ENCODE measurements at places on chromosomes 2 and 18. TPM values are rescaled to one million over a fixed set of nuclear protein-coding genes. Genes with fewer than 3 reads are reported as not detected.

- no peak for DNase-seq
These were observed 83.6 kb downstream of the MRPS9 start for GRCh38 chr2:105121434-105121833.

GRCh38 chr18:59298871-59299270 lies 19.6 kb downstream of the CPLX4 start:
- no peak for DNase-seq

- DNase-seq = peak; percentile 34
These were observed 198.3 kb downstream of the PIEZO2 start for GRCh38 chr18:10950876-10951630.

GRCh38 chr2:85974390-85974789 lies 85.6 kb upstream of the ST3GAL5 start:
- no peak for DNase-seq

- no peak for DNase-seq
These were observed 31.9 kb upstream of the EML4 start for GRCh38 chr2:42137125-42137841.

- no peak for DNase-seq
These were observed 6.4 kb upstream of the RBM44 start for GRCh38 chr2:237791977-237792727.

GRCh38 chr2:205053827-205054410 lies 508.6 kb downstream of the PARD3B start:
- peak; percentile 19 for DNase-seq

DNA sequence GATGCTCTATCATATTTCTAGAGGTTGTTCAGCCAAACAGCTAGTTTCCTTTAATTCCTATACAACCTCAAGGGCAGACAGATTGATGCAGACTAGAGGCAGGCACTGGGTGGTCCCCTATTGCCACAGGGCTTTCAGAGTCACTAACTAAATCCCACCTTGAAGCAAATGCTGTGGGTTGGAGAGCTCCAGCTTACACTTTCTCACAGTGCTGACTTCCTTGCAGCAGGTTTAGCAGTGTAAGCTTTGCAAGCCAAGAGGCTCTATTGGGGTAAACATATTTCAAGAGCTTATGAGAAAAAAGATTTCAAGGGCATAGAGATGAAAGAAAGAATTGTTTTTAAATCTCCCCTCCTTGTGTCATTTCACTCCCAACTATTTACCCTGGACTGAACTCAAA lies 366.5 kb upstream of the CRIM1 start:
- no peak for DNase-seq

DNA sequence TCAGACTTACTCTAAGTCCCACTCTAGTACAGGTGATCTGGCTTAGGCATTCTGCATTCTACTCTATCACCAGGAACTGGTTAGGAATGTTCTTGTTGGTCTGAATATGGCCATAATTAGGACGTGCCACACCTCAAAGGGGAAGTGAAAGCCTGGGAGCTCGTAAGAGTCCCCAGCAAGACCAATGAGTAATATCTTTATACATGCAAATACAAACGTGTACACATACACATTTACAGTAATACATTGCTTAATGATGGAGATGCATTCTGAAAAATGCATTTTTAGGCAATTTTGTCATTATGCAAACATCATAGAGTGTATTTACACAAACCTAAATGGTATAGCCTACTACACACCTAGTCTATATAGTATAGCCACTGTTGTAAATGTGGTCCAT lies 19.5 kb upstream of the ERCC3 start:
- no peak for DNase-seq

DNA sequence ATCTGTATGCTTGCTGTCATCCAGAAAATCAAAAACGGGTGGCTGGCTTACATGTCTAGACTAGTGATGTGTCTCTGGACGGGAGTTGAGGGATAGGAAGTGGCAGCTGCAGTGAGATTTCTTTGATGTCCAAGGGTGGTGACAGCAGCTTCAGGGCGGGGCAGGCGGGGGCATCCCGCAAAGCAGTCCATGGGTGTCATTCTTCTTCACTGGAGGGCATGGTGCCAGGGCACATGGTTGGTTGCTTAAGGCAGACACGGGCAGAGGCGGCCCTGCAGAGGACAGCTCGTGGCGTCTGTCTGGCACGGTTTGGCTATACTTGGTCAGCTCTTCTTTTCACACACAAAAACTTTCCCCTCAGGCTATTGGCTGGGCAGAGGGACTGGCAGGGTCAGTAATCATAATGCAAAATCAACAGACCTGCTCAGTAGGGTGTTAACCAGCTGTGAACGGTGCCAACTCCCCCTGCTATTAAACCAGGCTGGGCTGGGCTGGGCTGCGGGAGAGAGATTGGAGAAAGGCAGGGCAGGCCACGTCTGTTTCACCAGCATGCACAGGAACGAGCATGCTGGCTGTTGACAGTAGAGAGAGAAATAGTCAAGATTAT lies 63.7 kb downstream of the COL4A3 start:
- no peak for DNase-seq

DNA sequence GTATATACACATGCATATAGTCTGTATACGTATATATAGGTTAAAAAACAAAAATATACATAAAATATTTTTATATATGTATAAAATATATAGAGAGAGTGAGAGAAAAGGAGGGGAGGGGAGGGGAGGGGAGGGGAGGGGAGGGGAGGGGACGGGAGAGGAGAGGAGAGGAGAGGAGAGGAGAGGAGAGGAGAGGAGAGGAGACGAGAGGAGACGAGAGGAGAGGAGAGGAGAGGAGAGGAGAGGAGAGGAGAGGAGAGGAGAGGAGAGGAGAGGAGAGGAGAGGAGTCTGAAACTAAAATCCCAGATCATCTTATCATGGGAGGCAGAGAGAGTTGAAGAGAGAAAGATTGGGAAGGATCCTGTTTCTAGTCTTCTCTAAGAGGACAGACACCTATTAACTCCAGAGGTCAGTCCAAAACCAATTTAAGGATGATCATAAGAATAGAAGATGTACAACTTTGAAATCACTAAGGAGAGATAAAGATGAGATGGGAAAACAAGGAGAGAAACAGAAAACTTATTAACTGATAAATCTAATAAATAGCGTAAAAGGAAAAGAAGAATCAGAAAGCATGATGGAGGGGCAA lies 195.4 kb downstream of the SRBD1 start:
- DNase-seq = no peak

- DNase-seq = no peak
These were observed 179.4 kb downstream of the INHBB start for GRCh38 chr2:120525056-120526046.

GRCh38 chr2:227908266-227909054 lies 37.0 kb downstream of the DAW1 start:
- no peak for DNase-seq

GRCh38 chr2:199460846-199461710 lies 3.3 kb upstream of the SATB2 start:
- DNase-seq = no peak

DNA sequence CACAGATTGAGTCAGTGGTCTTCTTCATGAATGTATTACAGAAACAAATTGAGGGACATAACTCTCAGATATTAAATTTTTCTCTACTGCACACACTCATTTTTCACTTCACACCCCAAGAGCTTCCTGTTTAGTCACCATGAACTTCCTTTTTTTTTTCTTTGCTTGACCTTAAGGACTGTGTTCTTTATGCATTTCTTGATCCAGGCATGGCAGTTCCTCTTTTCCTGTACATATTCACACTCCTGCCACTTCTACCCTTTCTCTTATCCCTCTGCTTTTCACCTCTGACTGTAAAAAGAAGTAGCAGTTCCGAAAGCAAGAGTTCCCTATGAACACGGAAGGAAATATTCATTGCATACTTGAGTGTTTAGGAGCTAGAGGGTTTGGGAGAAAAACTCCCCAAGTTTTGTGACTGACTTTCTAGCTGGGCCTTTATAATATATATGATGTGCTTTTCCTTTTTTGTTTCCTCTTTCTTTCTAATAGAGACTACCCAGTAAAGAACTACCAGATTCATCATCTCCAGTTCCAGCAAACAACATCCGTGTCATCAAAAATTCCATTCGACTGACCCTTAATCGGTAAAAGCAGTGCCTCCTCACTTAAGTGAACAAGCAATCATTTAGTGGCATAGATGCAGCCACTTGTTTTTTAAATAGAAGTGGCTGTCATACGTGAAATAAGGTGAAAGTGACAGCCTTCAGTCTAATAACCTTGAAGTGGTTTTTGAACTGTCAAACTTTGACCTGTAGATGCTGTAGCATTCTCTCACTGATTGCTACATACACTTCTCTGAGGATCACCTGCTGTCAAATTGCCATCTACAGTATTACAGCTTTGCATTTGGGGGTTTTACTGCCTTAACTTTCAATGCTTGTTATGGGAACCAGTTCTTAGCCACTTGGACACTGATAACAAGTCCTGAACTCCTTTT lies 40.8 kb downstream of the PAPOLG start:
- no peak for DNase-seq

DNA sequence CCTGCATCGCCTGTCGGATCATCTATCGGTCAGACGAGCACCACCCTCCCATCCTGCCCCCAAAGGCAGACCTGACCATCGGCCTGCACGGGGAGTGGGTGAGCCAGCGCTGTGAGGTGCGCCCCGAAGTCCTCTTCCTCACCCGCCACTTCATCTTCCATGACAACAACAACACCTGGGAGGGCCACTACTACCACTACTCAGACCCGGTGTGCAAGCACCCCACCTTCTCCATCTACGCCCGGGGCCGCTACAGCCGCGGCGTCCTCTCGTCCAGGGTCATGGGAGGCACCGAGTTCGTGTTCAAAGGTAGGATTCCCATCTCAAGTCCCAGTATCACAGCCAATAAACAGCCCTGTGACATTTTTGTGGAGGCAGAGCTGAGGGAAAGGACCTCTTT lies 31.0 kb downstream of the APCDD1 start:
- no peak for DNase-seq

GRCh38 chr2:229344151-229344551 lies 73.1 kb upstream of the PID1 start:
- DNase-seq = no peak

GRCh38 chr18:37534627-37535026 lies 31.0 kb downstream of the CELF4 start:
- no peak for DNase-seq

GRCh38 chr18:76306685-76307292 lies 188.3 kb downstream of the ZNF516 start:
- no peak for DNase-seq

DNA sequence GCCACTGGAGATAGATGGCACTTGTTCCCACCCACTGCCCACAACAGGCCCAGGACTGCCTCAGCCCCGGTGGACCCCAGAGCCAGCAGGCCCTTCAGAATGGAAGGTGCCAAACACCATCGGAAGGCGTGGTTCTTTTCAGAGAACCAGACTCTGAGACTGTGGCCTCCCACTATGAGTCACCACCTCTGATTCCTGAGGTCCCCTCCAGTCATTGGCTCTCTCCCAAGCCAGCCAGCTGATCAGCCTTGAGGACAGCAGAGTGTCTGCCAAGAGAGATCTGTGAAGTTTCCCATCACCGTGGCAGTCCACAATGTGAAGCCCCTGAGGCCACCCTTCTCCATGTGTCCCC lies 10.4 kb upstream of the MAP3K2 start:
- DNase-seq = peak; percentile 81

DNA sequence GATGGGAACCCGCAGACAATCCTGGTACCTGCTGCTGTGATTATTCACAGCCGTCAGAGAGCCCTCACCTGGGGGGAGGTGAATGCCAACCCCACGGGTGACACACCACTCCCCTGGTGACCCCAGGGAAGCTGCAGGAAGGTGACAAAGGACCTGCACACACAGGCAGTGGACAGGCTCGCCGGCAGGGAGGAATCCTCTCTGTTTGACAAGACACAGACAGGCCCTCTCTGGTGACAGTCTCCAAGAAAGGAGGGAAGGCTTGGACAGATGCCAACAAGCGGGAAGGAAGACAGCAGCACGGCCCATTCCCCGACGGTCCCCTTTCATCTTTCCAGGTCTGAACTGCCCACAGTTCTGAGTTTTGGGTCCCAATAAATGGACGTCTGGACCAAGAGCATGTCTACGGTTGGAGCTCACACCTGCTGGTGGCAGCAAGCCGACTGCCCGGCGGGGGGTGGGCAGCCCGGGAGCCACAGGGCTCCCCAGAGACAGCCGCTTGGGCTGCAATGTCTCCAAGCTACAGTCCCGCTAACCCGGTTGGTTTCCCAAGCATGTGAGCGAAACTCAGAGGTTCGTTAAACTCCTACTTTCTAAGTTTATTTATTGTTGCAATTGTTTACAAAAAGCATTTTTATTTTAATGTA lies 31.8 kb downstream of the HDAC4 start:
- no peak for DNase-seq

GRCh38 chr18:78948707-78949106 lies 30.9 kb upstream of the SALL3 start:
- no peak for DNase-seq

- DNase-seq = peak; percentile 97
These were observed at the start of gene CD28 for GRCh38 chr2:203706403-203706802. Gene CD28 (plus strand): TSS chr2:203706639. CDS start chr2:203706697, 58 bp downstream.

GRCh38 chr2:26740890-26741302 lies 23.2 kb upstream of the SLC35F6 start:
- DNase-seq = peak; percentile 62

DNA sequence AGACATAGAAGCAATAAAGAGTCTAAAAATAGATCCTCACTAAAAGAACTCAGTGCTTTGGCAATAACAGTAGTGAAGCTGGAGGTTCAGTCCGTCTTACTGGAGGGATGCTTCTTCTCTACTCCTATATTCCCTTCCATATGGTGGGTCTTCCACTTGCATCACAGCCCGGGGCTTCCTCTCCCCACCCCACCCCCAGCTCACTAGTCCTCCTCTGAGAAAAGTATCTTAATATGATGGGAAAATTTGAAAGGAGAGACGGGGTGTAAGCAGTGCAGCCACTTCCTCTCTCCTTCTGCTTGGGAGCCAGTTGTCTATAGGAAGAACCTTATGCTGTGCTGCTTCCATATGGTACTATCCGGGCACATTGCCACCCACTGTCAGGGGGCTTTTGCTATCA lies 57.2 kb upstream of the SPOPL start:
- DNase-seq = no peak

GRCh38 chr18:3886575-3887322 lies 436.8 kb downstream of the TGIF1 start:
- no peak for DNase-seq

GRCh38 chr2:241070361-241070760 lies 31.7 kb downstream of the MTERF4 start:
- DNase-seq = no peak

GRCh38 chr2:3170792-3171455 lies 206.7 kb downstream of the EIPR1 start:
- DNase-seq = no peak

The APLF gene
- 2.0 TPM for total RNA-seq

The MYO7B gene
- 0.12 TPM for total RNA-seq

The SMAD2 gene
- total RNA-seq = 388 TPM

The AGXT gene
- total RNA-seq = not detected

The PAIP2B gene
- total RNA-seq = 0.64 TPM

The DPYSL5 gene
- not detected for total RNA-seq

The RTTN gene
- 28.2 TPM for total RNA-seq

The IL36G gene
- total RNA-seq = not detected

The ITGA6 gene
- 0.68 TPM for total RNA-seq

The ASPRV1 gene
- total RNA-seq = 1.4 TPM

The TANC1 gene
- 0.33 TPM for total RNA-seq

The NEU2 gene
- total RNA-seq = not detected

The ABCG5 gene
- not detected for total RNA-seq

The ATOH8 gene
- total RNA-seq = not detected

The FAM117B gene
- total RNA-seq = 14.5 TPM
